GM23248 (cell line): ENCODE measurements at places on chromosomes 5 and 9.

GRCh38 chr5:87570366-87570765 is 157.6 kb upstream of the CCNH start:
- no peak for DNase-seq

DNA sequence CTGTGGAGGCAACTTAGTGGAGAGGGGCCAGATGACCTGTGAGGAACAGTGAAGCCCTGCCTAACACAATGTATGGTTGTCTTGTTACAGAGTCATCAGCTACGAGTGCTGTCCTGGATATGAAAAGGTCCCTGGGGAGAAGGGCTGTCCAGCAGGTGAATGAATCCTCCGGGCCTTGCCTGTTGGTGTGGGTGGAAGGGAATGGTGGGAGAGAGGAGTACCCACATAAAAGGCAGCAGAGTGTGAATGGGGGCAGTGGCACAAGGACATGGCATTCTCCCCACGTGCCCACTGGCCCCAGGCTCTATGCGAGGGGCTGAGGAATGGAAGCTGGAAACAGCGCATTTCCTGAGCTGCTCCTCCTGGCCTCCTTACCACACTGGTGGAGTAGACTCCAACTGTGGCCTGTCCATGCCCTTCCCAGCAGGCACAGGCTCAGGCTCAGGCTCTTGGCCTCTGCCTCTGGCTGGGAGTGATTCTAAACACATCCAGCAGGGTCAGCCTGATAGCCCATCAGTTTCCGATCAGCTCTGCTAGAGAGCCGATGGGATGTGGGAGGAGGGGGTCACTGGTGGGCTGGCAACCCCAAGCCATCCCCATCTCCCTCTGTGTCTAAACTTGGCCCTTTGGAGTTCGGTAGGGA is 15.3 kb downstream of the TGFBI start:
- DNase-seq = no peak

DNA sequence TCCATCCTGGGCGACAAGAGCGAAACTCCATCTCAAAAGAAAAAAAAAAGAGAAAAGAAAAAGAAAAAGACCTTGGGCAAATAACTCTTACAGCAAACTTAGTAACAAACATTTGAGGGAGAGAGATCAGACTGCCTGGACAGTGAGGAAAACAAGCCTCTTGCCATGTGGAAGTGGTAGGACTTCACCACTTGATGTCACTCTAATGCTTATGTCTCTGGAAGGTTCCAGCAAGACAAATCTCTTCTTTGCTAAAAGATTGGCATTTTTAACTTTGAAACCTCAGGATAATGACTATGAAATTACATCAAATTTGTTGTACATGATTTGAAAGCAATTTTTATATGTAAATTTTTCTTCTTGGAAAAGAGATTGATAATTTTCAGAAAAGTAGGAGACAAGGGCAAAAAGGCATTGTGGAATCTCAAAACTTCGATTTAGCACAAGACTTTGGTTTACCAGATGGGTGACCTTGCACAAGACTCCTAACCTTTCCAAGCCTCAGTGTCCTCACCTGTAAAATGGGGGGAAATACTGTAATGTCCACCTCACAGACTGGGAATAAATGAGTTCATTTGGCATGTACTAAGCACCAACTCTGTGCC is 5.4 kb downstream of the ACTL7B start:
- peak; percentile 42 for DNase-seq

DNA sequence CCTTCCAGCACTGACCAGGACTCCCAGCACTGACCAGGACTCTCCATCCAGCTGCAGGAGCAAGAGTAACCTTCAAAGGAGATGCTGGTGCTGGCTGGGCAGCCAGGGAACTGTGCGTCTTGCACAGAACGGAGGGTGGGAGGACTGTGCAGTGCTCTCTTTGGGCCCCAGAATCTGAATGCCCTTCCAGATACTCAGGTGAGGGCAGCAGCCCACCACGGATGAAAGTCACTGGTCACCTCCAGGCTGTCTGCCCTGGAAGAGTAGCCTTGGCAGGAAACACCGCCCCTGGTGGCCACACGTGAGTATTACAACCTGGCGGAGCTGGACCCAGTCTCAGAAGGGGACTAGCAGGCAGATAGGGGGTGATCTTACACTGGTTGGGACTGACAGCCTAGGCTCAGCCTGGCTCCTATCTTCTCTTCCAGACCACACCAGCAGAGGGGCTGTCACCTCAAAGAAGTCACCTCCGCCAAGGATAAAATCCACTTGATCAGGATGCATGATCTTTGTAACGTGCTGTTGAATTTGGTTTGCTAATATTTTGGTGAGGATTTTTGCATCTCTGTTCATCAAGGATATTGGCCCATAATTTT is 4.8 kb upstream of the SARDH start:
- peak; percentile 66 for DNase-seq

GRCh38 chr5:41087461-41087860 is 16.3 kb upstream of the MROH2B start:
- DNase-seq = peak; percentile 36

GRCh38 chr5:65620021-65620420 is 4.1 kb downstream of the TRIM23 start:
- peak; percentile 30 for DNase-seq

GRCh38 chr5:83026930-83027687 is 50.1 kb downstream of the TMEM167A start:
- no peak for DNase-seq
